ENCODE measurements at places on chromosomes 2 and 18.

GRCh38 chr2:105183555-105184323, 57.8 kb upstream of the GPR45 start:
- no peak for DNase-seq

GRCh38 chr2:36380624-36381481, 25.3 kb downstream of the CRIM1 start:
- DNase-seq: no peak

GRCh38 chr18:62426191-62426488, 96.7 kb upstream of the ZCCHC2 start:
- no peak for DNase-seq

GRCh38 chr2:134173338-134174016, 80.4 kb upstream of the MGAT5 start:
- DNase-seq: peak; percentile 29

DNA sequence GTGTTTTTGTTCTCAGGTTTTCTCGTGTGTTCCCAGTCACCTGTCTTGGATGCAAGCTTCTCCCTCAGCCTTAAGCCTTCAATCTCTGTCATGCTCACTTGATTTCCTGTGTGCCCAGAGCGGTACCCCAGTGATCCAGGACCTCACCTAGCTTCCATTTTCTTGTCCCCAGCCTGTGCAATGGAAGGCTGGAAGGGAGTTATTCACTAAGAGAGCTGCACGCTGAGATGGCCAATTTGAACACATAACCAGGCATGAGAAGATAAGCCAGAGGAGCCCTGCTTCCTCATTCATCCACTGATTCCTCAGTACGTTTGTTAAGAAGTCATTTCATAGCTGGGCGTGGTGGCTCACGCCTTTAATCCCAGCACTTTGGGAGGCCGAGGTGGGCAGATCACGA, 130.8 kb upstream of the SERPINE2 start:
- DNase-seq: no peak

DNA sequence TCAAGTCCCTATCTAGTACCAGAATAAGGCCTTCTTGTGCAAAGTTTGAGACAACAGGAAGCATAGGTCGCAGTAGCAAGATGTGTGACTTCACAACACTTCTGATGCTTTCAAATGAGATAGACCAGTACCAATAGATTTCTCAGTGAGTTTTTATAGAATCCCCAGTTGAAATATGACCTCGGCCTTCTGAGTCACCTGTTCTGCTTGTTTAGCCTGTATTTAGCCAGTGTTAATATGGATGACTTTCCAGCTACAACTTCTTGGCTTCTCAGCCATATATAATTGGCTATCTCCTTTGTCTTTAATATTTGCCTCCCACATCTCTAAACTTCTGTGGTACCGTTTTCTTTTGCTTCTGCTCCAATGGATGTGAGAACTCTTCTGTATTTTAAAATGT, 113.8 kb downstream of the KYNU start:
- no peak for DNase-seq

DNA sequence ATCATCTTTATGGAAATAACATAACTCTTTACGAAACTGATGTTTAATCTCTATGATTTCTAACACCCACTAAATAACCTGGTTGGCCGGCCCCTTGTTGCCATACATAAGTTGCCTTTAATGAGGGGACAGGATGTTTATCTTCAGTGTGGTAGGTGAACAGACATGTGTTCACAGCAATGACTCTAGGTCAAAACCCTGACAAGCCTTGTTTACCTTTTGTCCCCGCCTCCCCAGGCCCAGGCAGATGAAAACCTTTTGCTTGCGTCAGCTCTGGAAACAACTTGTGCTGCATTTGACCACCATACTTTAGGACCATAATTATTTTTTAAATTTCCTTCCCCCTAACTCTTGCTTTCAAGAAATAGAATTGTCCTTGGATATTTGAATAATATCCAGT, 2.9 kb upstream of the DSG4 start:
- no peak for DNase-seq

All from umbilical cord (tissue), 2 donors.